ENCODE measurements at places on chromosomes 13 and 19. TPM values are rescaled to one million over a fixed set of nuclear protein-coding genes. Genes with fewer than 3 reads are reported as not detected.

GRCh38 chr13:112106478-112107141 is 39.7 kb downstream of the SOX1 start:
- H3K4me3 ChIP-seq: no peak overlapping the region
- peaks cover 99% of the 10 kb centered on the region for H3K27me3 ChIP-seq
- H3K27ac ChIP-seq: no peak overlapping the region

- peak overlapping the region; percentile 93 for H3K27ac ChIP-seq
- no peaks in the 10 kb centered on the region for H3K36me3 ChIP-seq
- no peaks in the 10 kb centered on the region for H3K27me3 ChIP-seq
- H3K4me1 ChIP-seq: peaks cover 14% of the 10 kb centered on the region
Observed at GRCh38 chr19:58380037-58380661, 681 bp downstream of the ZNF837 start.

ZNF625 gene
- 9.7 TPM for total RNA-seq

DNA sequence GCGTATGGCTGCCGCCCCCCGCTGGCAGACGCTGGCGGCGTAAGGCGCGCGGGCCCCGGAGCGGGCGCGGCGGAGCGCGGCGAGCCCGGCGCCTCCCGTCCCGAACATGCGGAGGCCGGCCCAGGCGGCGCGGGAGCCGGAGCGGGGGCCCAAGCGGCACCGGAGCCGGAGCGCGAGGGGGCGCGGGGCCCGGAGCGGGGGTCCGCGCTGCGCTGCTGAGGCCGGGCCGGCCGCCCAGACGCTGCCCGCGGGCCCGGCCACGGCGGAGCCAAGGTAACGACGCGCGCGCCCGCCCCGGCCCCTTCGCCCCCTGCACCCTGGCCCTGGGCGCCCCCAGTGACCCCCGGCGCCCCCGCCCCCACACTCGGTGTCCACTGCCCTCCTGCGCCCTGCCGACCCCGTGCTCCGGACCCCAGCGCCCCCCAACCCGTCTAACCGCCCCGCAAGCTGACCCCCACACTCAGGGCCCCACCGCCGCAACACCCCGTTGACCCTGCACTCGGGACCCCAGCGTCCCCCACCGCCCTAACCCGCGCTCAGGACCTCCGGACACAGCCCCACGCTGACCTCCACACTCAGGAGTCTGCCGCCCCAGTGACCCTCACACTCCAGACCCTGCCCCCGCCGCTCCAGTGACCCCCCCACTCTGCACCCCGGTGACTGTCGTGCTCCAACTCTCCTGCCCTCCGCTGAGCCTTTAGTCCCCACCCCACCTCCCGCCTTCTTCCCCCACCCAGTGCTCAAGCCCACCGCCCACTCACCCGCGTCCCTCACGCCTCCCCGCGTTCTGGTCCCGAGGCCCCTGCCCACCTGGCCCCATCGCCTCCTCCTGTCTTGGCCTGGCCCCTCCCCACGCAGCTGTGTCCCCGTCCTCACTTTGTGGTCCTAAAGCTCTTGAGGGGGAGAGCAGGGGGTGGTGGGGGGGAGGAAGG is at the start of gene CSNK1G2:
CSNK1G2 (plus strand) TSS at position 27 of the 932 bp plus-strand sequence. CDS start 28,601 bp downstream, outside the sequence.
- peaks cover 23% of the 10 kb centered on the region for H3K4me1 ChIP-seq
- H3K4me3 ChIP-seq: peak within 1 kb of the TSS; percentile 78
- no peaks in the 10 kb centered on the region for H3K27me3 ChIP-seq
- H3K27ac ChIP-seq: peak within 1 kb of the TSS; percentile 99

GRCh38 chr13:31733066-31733465 is 6.3 kb upstream of the RXFP2 start:
- DNase-seq: no peak
- H3K4me3 ChIP-seq: no peak overlapping the region
- peaks cover 2% of the 10 kb centered on the region for H3K27me3 ChIP-seq
- no peak overlapping the region for H3K27ac ChIP-seq
- no peaks in the 10 kb centered on the region for H3K4me1 ChIP-seq

CCDC159 gene
- 14.6 TPM for total RNA-seq

BICRA gene
- total RNA-seq: 2.2 TPM

DNA sequence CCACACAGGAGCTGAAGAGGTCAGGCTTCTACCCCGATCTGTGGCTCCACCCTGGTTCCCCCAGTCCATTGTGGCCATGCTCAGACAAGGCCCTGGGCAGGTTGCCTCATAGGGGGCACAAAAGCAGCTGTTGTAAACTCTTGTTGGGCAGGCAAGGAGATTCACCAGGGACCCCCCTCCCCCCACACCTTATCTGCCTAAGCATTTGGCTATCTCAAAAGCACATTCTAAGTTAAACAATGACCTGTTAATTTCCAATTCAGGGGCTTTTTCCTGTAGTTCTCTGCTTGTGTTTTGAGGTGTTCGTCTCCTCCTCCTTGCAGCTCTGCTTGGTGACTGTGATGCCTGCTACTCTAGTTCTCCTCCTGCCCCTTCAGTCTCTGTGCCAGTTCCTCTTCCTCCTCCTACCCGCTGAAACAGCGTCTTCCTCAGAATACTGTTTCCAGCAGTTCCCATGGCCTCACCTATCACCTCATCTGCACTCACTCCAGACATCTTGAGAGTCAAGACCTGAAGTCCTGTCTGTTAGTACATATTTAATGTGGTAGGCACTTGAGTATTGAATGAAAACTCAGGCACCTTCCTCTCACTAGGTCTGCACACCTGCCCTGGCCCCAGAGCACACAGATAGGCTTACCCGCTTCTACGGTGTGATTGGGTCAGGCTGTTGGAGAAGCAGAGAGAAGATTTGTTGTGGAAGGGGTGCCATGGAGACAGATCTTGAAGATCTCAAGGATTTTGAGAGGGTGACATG is 31.7 kb downstream of the SPATA13 start:
- no peak overlapping the region for H3K4me3 ChIP-seq
- DNase-seq: peak; percentile 10
- peak overlapping the region; percentile 37 for H3K27ac ChIP-seq
- peaks cover 6% of the 10 kb centered on the region for H3K4me1 ChIP-seq
- no peaks in the 10 kb centered on the region for H3K36me3 ChIP-seq

- no peaks in the 10 kb centered on the region for H3K36me3 ChIP-seq
- no peaks in the 10 kb centered on the region for H3K4me1 ChIP-seq
- no peak overlapping the region for H3K4me3 ChIP-seq
Observed at GRCh38 chr13:103195762-103196161, 129.5 kb upstream of the SLC10A2 start.

- no peaks in the 10 kb centered on the region for H3K36me3 ChIP-seq
- no peaks in the 10 kb centered on the region for H3K4me1 ChIP-seq
- no peak overlapping the region for H3K27ac ChIP-seq
- H3K27me3 ChIP-seq: no peaks in the 10 kb centered on the region
- DNase-seq: no peak
Observed at GRCh38 chr19:4498694-4499093, 19.6 kb downstream of the PLIN4 start.

DNA sequence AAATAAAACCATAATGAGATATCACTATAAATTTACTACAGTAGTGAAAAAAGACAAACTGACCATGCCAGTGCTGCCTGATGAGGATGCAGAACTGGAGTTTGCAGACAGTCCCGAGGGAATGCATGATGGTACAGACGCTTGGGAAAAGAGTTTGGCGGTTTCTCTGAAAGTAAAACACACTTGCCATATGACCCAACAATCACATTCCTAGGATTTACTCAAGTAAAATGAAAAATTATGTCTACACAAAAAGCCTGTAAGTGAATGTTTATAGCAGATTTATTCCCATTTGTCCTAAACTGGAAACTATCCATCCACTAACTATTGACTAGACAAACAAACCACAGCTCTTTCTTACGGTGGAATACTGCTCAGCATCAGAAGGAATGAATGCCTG is 271.0 kb downstream of the DNAJC15 start:
- H3K27me3 ChIP-seq: no peaks in the 10 kb centered on the region

F10 gene
- total RNA-seq: 127 TPM

CGB1 gene
- total RNA-seq: not detected

DNA sequence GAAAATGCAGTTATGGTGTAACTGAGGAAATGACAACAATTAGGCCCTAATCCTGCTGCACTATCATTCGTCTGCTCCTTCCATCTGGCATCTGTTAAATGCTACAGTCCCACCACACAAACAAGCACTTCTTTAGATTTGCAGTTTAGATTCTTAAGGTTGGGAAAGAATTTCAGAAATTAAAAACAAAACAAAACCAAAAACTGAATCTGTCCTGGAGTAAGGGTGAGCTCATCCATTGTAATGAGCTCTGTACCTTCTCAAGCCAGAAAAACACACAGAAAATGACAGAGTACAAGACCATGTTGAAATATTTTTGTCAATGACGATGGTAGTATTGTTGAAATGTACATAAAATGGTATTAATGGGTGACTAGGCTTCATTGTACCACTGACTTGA is 28.3 kb downstream of the SMAD9 start:
- no peaks in the 10 kb centered on the region for H3K27me3 ChIP-seq
- DNase-seq: no peak
- no peaks in the 10 kb centered on the region for H3K36me3 ChIP-seq

- no peak for DNase-seq
- no peaks in the 10 kb centered on the region for H3K27me3 ChIP-seq
- no peak overlapping the region for H3K4me3 ChIP-seq
- H3K4me1 ChIP-seq: peaks cover 6% of the 10 kb centered on the region
- no peaks in the 10 kb centered on the region for H3K36me3 ChIP-seq
Observed at GRCh38 chr19:16343156-16343555, 18.5 kb downstream of the KLF2 start.

DNA sequence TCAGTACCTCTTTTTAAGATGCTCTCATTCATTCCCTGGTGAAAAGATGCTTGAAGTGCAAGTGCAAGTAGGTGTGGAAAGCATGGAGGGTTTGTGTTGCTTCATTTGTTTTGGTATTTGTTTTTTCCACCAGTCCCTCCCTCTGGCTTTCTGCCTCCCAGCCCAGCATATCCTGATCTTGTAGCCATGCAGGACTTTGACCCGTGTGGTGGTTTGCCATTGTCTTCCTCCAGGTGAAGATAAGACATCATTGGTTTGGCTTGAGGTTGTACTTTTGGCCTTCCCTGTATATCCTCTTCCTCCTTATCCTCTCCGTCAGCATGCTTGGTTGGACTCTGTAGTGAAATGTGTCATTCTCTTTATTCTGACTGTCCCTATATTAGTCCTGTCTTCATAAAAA is 9.1 kb downstream of the SPINT2 start:
- DNase-seq: peak; percentile 59
- H3K27me3 ChIP-seq: no peaks in the 10 kb centered on the region
- no peak overlapping the region for H3K4me3 ChIP-seq
- no peaks in the 10 kb centered on the region for H3K36me3 ChIP-seq
- H3K27ac ChIP-seq: peak overlapping the region; percentile 63

DNA sequence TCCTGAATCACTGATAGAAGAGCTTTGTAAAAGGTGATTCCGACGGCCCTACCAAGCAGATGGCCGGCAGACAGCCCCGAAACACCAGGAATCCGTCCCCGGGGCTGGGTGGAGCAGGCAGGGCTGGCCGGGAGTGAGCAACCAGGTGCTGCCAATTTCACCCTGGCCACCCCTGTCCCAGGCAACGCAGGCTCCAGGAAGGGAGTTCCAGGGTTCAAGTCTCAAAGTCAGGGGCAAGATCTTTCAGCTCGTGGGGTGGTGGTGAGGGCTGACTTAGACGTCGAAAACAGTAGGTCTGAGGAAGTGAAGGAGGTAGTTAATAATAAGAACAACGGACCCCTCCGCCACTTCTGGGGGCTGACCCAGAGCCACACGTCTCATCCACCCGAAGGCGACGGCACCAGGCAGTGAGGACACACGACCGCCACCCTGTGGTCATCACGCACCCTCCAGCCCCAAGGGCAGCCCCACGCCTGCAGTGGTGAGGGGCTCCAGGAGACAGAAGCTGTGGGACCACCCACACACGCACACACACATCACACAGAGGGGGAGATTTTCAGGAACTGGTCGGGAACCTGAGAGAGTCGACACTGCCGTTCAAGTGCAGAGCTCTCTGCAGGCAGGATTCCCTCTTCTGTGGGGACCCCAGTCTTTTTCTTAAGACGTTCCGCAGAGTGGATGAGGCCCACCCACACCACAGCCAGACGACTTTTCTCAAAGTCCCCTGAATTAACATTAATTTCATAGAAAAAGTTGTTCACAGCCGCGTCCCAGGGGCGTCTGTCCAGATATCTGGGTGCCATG is 67.2 kb downstream of the SPACA7 start:
- no peak for DNase-seq
- H3K27me3 ChIP-seq: peaks cover 12% of the 10 kb centered on the region

DNA sequence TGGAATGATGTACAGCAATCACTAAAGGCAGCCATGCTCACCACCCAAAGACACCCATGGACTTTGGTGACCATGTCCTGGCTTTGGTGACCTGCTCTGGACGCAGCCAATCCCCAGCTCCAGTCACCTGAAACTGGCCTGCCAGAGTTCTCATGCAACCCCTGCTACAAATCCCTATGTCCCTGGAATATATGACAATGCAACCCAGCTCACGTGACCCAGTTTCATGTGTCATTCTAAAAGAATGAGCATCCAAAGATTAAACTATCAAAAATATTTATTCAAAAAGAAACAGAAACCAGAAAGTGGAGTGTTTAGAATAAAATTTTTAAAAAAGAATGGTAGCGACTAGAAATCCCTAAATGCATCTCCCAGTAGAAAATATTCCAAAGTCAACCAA is 203.3 kb upstream of the IRS2 start:
- no peaks in the 10 kb centered on the region for H3K36me3 ChIP-seq
- H3K27ac ChIP-seq: no peak overlapping the region
- DNase-seq: no peak
- H3K4me3 ChIP-seq: no peak overlapping the region

DNA sequence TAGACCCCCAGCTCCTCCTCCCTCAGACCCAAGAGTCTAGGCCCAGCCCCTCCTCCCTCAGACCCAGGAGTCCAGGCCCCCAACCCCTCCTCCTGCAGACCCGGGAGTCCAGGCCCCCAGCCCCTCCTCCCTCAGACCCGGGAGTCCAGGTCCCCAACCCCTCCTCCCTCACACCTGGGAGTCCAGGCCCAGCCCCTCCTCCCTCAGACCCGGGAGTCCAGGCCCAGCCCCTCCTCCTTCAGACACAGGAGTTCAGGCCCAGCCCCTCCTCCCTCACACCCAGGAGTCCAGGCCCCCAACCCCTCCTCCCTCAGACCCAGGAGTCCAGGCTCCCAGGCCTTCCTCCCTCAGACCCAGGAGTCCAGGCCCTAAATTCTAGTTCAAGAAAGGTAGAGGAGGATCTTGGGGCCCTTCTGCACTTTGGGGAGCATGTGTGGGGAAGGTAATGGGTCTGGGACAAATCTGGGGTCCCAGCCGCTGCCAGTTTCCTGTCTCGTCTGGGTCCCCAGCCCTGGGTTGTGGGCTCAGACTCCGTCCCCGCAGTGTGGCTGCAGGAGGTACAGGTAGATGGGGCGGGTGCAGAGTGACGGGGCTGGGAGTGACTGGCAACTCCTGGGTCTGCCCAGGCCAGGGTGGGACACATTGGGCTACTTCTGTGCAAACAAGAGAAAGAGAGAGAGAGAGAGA is 3.2 kb upstream of the TMEM190 start:
- H3K36me3 ChIP-seq: no peaks in the 10 kb centered on the region
- H3K27me3 ChIP-seq: peaks cover 48% of the 10 kb centered on the region
- H3K27ac ChIP-seq: peak overlapping the region; percentile 37

SOX1 gene
- total RNA-seq: not detected

GRCh38 chr19:17337675-17338432 is 501 bp downstream of the GTPBP3 start:
- H3K36me3 ChIP-seq: no peaks in the 10 kb centered on the region
- H3K4me3 ChIP-seq: peak overlapping the region; percentile 33
- H3K27me3 ChIP-seq: no peaks in the 10 kb centered on the region
